ENCODE measurements at places on chromosomes 5 and 9. TPM values are rescaled to one million over a fixed set of nuclear protein-coding genes. Genes with fewer than 3 reads are reported as not detected.

The EGFLAM gene
- total RNA-seq: 15.0 TPM

The PCDHA11 gene
- total RNA-seq: 0.63 TPM

The SLC6A18 gene
- not detected for total RNA-seq

The BTF3 gene
- 424 TPM for total RNA-seq

DNA sequence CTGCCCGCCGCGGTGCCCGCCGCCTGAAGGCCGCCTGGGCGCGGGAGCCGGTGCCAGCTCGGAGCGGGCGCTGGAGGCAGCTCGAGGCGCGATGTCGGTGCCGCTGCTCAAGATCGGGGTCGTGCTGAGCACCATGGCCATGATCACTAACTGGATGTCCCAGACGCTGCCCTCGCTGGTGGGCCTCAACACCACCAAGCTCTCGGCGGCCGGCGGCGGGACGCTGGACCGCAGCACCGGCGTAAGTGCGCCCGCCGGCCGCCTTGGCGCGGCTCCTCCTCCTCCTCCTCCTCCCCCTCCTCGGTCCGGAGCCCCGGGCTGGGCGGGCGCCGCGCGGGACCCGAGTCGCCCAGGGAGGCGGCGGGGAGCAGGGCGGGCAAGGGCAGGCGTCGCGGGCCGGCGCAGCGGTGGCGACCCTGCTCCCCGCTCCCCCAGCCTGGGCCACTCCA is 455 bp downstream of the OLFM1 start:
- no peak for DNase-seq

GRCh38 chr5:115543365-115544042 is 1.1 kb downstream of the FEM1C start:
- DNase-seq: no peak

GRCh38 chr9:81146241-81146640 is 543.1 kb downstream of the TLE1 start:
- DNase-seq: no peak

DNA sequence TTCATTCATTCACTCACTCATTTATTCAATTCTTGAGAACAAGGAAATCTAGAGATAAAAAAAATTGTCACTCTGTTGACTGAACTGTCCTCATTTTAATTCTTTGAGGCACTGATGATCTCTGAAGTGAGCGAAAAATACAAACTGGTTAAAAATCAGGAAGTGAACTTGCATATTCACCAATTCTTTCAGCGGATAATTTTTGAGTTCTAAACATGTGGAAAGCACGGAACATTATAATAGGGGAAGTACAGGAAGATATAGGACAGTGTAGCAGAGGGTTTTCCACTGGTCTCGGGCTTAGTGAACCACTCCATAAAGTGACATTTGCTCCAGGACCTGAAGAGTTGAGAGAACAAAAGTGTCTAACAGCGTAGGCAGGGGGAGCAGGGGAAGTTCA is 169.5 kb downstream of the TLR4 start:
- DNase-seq: no peak

DNA sequence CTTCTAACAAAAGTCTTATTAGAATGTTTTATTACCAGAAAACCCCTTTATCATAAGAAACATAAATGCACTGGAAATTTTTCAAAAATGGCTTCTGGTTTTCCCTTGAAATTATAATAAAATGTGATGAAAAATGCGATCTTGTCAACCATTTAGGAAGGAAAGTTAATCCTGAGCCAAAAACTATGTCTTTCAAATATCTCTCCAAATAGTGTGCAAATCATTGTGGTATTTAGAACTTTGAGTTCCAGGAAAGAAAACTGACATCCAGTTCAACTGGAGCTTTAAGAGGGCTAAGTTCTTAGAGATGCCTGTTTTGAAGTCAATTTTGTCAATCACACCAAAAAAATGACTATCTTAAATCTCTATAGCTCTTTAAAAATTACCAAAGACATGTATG is 425.4 kb downstream of the DNAH5 start:
- no peak for DNase-seq

DNA sequence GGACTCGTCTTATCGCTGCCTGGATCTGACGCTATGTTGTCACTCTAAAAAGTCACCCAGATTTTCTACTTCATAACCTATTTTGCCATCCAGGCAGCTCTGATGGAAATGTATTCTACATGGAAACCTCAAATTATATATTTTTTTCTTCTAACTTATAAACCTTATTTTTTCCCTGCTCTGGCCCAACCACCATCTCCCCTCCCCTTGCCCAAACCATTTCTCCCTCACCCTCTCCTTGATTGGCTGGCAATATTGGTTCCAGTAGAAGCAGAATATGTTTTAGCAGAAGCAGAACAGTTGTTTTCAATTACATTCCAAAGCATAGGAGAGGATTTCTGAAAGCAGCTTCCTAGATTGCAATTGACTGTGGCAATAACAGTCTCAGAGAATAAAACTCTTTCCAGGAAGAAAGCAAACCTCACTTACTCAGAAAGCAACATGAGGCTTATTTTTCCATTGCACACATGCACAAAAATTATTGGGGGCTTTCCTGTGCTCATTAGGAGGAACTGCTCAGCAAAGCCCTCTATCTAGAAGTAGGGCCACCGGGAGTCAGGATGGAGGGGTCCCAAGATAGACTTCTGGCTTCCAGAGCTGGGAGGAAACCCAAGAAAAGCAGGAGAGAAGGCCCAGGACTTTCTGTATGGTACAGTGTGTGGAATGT is 191.8 kb downstream of the ESM1 start:
- DNase-seq: no peak

DNA sequence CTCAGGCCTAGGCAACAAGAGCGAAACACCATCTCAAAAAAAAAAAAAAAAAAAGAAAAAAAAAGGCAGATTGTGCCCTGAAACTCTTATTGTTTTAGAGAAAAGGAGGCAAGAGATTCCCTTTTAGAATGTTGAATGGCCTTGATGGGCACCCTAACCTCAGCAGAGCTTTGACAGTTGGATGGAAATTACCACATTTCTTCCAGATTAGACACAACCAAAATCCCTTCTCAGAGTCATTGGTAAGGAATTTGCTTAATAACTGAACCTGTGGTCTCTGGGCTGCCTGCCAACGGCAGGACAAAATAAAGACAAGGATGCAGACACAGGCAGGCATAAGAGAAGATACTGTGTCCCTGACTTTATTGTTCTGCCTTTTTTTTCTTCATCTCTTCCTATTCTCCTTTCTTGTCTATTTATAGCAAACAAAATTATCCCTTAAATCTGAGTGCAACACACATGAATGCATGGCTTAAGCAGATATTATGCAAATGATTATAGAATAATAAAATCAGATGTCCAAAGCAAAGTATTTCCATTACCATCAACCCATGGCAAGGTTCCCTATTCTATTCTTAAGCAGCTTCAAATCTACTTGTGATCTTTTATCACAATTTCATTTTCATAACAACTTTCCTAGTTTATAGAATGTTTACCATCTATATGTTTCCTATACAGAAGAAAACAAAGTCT is 37.3 kb upstream of the TRIO start:
- DNase-seq: no peak

DNA sequence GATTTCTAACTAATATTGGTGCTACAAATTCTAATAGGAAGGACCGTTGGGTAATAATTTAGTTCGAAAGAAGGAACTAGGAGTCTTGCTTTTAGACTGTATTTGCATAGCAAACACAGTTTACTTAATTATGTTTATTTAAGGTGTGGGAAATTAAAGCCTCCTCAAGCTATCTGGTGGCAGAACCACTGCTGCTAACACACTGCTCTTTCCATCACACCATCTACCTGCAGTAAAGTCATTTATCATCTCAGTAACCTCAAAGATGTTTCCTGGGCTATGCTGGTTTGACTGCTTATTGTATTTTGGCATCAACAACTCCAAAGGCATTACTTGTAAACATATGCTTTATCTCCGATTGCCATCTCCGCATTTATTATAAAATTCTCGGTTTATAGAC is 114.3 kb downstream of the DEPDC1B start:
- DNase-seq: no peak

DNA sequence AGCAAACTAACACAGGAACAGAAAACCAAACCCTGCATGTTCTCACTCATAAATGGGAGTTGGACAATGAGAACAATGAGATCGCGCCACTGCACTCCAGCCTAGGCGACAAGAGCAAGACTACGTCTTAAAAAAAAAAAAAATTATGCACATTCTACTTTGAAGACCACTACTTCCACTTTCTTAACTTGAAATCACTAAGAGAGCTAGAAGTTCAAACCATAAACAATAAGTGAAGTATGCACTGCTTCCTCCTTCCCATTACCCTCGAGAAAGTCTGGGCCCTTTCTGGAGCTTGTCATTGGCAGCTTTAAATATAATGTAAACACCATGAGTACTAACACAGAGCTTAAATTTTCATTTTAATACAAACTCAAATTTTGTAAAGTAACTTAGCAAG is 94.9 kb downstream of the TLE1 start:
- DNase-seq: no peak

GRCh38 chr5:142017832-142018427 is 5.1 kb upstream of the GNPDA1 start:
- no peak for DNase-seq

DNA sequence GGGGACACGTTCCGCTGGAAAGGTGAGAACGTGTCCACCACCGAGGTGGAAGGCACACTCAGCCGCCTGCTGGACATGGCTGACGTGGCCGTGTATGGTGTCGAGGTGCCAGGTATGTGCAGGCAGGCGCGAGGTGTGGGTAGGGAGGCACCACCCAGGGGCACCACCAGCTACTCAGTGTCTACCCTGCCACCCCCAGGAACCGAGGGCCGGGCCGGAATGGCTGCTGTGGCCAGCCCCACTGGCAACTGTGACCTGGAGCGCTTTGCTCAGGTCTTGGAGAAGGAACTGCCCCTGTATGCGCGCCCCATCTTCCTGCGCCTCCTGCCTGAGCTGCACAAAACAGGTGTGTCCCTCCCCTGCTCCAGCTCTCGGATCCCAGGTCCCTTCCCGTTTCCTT is 15.1 kb downstream of the SLC27A4 start:
- no peak for DNase-seq

GRCh38 chr5:117082977-117083376 is 508.4 kb upstream of the SEMA6A start:
- DNase-seq: no peak

DNA sequence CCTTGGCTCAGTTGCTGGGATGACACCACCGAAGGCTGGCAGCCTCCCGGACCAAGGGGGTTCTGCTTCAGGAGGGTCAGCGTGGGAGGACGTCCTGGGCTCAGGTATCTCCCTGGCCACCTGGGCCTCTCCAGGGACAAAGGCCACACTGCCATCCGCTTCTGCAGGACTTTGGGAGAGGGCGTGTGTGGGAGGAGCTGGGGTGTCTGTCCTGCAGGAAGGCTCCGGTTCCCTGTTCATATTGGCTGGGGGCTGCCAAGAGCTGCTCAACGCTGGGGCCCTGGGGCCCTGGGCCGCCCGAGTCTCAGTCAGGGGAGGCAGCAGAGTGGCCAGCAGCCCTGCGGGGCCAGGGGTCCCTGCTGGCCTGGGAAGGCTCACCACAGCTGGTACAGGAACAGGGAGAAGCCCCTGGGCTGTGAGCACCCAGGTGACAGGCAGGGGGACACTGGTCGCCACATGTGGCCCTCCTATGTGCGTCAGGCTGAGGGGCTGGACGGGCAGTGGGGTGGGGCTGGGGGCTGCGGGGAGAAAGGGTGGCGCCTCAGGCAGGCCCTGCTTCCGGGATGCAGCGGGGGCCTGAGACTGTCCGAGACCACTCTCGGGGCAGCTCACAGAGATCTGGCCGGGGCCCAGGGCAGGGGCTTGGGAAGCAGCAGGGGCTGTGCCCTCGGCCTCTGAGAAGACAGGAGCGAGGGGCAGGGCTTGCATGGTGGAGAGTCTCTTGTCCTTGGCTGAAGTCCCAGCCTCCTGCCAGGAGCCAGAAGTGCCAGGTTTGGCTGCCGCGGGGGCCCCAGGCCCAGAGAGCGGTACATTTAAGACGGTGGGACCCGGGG is 4.9 kb upstream of the CARD9 start:
- no peak for DNase-seq

- DNase-seq: no peak
These were observed 105.5 kb upstream of the SIMC1 start for GRCh38 chr5:176132471-176133288.

DNA sequence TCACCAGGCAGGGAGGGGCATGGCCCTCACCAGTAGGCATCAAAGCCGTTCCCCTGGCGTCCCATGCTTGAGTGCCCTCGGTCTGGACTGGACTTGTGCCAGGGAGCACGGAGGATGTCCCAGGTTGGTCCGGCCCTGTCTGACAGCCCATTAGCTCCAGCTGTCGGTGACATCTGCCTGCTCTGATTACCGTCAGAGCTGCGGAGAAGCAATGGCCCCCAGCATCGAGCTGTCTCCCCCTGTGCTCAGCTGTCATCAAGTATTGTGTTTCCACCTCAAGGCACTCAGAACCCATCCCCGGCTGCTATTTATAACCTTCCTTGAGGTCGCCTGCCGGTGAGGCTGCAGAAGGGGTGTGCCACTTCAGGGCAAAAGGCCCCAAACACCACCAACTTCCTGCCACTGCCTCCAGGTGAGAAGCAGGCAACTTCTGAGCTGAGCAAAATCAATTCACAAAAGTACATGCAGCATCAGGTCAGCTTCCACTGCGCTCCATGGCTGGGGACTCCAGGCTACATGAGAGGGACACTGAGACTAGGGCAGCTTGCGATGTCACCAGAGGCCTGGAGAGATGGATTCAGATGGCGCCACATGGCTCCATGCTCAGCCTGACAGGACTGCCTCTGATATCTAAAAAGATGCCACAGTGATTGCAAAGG is 142.7 kb downstream of the C5orf15 start:
- DNase-seq: no peak

- DNase-seq: no peak
These were observed 44.2 kb downstream of the NACC2 start for GRCh38 chr9:136050701-136051452.

- no peak for DNase-seq
These were observed 9.2 kb downstream of the DCANP1 start for GRCh38 chr5:135437796-135438560.

DNA sequence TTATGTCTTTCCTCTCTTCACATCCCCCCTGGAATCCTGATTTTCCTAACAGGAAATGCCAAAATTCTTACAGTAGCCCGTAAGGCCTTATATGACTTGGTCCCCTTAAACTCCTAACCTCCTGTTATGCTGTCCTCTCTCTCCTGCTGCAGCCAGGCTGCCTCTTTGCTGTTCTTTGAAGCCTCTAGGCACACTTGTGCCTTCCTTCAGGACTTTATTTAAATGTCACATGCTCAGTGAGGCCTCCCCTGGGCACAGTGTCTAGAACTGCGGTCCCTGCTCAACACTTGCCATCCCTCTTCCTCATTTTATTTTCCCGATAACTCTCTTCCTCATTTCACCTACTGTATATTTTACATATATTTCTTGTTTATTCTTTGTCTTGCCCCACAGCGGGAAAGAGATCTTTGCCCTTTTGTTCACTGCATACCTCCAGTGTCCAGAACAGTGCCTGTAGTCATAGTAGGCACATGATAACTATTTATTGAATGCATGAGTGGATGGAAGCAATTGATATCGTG is 5.5 kb upstream of the SHB start:
- DNase-seq: no peak

Data from omental fat pad (tissue), 4 donors.